ENCODE measurements at places on chromosomes 11 and 22.

DNA sequence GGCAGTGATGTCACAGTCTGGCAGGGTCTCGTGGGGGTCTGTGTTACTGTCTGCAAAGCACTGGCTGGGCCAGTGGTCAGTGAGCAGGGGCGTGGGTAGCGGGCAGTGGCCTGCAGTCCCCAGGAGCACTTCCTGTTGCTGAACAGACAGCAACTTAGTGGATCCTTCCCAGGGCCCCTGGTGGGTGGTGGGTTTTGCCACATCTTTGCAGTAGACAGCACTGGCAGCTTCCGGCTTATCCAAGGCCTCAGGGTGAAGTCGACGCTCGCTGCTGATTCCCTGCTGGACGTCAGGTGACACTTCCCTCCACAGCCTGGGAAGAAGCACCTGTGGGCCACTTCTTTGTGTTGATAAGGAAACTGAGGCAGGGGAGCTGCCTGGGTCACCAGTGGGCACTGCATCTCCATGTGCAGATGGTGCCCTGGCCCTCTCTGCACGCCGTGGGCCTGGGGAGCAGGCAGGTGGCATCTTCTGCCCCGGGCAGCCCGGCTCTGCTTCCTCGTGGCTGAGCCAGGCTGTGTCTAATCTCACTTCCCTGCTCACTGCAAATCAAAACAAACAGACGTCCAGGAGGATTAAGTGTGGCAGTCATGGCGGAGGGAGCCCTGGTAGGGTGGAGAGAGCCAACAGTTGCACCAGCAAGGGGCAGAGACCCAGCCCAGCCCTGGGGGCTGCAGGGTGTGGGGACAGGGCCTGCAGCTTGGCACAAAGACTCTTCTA lies 79.8 kb downstream of the KCNQ1 start:
- no peak for DNase-seq

DNA sequence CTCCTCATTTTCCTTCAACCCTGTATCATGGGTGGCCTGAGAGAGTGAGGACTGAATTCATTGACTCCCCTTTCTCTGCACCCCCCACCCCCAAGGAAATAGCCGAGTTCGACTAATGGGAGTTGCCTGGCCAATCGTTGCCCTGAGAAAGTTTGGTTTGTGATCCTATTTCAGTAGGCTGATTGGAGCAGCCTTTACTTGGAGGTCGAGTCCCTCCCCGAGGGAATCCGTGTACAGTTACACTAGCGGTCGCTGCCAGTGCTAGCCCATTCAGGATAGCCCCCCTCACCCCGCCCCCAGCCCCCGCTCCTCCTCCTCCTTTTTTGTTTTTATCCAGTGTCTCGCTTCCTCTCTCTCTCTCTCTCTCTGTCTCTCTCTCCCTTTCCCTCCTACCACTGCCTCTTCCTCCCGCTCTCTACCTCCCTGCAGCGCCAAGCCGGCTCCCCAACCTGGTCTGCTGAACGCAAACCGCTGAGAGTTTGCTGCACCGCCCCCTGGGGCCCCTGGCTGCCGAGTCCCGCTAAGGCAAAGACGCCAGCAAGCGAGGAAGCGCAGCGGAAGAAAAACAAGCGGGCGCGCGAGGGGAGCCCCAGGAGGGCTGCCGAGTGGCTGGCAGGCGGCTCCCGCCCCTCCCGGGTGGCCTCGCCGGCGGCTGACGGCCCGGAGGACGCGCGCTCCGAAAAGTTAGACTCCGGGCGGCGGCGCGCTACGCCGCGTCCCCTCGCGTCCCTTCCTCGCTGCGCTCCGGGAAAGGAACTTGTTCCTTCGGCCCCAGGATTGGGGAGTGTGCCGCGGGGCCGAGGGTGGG lies at the start of gene GRAMD1B:
Gene GRAMD1B, plus strand, starts transcription at position 357 of the 808 bp plus-strand sequence. CDS start 524 bp downstream, outside the sequence.
- DNase-seq = peak; percentile 11

DNA sequence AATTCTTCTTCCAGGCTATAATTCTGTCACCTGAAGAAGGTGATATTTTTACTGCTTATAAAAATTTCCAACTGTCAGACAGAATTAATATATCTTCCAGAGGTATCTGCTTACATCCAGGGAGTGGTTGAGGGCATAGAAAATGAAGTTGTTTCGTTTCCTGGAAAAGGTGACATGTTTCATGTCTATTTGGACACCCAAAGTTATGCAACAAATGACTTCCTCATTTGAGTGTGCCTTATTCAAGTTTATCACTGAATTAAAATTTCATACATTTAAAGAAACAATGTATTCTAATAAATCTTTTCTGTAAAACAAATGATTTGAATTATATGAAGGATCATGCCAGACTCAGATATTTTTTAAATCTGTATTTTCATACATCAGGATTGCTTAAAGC lies 8.5 kb upstream of the GRAMD1B start:
- DNase-seq = no peak

DNA sequence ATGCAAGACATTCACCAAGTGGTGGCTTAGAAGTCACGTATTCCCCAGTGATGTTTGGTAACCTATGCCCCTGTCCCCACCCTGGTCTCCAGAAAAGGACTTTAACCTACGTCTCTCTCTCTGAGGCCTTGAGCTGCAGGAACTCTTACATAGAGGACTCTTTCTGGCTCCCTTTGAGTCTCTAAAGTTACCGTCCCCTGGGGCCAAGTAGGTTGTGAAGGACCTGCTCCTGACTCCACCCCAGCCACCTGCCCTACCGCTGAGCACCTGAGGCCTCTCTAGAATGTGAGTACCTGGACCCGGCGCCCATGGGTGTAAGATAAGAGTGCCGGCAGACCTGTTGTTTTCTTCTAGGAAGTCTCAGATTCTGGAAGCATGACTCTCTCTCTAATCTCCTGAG lies 95.4 kb downstream of the TIMP3 start:
- DNase-seq = no peak

GRCh38 chr22:42754658-42755057 lies 34.0 kb upstream of the A4GALT start:
- DNase-seq = no peak

DNA sequence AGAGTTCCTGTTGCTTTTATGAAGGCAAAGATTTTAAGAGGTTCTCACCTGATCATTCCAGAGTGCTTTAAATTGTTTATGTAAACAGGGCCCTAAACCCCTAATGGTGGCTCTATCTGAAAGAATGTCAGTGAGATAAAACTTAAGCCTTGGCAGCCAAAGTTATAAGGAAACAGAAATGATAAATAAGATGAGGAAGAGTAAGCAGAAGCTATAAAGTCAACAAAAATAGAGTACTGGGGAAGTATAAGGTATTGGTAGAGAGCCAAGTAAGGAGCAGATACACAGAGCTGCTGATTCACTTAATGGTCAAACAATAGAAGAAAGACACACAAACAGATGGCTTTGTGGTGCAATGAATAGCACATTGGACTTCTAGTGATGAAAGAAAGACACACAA lies 37.9 kb downstream of the TMPRSS5 start:
- no peak for DNase-seq

GRCh38 chr11:75269367-75269660 lies 28.7 kb downstream of the TPBGL start:
- DNase-seq = no peak

GRCh38 chr11:37710031-37710430 lies 1112.0 kb upstream of the RAG2 start:
- DNase-seq = peak; percentile 1

- DNase-seq = no peak
These were observed 159.2 kb downstream of the MSANTD4 start for GRCh38 chr11:105862736-105863367.

DNA sequence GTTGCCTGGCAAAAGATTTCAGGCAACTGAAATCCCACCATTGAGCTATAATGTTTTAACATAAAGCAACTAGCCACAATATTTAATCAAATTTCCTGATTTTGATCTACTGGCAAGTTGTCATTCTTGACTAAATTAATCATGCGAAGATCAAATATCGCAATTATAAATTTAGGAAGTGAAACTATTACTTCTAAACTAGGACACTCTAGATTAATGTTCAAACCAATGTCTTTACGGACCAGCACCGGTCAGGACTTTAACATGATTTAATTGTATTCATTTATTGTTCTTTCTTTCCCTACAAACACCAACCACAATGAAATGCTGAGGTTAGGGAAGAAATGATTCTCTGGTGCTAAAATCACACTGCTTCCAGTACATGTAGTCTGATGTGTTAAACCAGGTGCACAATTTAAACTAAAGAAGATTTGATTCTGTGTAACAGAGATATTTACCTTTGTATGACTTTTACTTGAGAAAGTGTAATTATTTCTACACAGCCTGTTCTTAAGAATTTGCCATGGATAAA lies 14.9 kb downstream of the GAS2 start:
- no peak for DNase-seq

GRCh38 chr11:93732237-93732892 lies 8.9 kb downstream of the TAF1D start:
- DNase-seq = no peak

- DNase-seq = no peak
These were observed 6.7 kb downstream of the SMTN start for GRCh38 chr22:31087744-31088215.

DNA sequence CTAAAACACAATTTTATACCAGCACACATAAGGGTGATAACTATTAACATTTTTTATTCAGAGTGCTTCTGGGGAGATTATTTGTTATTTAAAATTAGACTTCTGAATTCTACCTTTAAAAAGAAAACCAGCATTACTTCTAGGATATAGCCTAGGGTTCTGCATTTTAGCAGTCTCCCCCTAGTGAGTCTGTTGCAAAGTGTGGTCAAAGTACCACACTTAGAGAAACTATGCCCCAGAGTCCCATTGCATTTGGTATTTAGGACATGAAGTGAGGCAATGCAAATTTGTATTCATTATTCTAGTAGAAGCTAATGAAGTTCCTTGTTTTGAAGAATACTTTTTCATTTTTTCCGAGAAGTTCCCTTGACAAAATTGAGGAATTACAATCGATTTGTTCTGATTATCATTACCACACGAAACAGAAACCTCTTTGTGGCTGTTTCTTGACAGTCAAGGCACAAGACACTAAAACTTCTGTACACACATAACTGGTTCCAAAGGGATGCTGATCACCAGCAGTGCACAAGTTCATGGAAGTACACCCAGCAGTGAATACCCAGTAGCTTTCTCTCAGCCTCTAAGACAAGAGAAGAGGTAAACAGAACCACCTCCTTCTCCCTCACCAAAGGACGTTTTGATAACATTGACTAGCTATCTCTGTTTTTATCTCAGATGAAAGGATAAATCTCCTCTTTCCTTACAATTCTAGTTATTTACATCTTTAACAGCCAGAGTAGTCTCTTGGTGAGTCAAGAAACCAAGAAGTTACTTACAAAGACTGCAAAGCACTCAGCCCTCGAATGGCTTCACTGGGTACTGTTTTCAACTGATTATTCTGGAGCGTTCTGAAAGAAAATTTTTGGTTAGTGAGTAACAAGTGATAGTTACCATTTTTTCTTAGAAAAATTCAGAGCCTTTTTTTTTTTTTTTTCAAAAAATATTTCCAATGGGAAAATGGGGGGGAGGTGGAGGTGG lies 27.6 kb upstream of the CCDC34 start:
- no peak for DNase-seq

DNA sequence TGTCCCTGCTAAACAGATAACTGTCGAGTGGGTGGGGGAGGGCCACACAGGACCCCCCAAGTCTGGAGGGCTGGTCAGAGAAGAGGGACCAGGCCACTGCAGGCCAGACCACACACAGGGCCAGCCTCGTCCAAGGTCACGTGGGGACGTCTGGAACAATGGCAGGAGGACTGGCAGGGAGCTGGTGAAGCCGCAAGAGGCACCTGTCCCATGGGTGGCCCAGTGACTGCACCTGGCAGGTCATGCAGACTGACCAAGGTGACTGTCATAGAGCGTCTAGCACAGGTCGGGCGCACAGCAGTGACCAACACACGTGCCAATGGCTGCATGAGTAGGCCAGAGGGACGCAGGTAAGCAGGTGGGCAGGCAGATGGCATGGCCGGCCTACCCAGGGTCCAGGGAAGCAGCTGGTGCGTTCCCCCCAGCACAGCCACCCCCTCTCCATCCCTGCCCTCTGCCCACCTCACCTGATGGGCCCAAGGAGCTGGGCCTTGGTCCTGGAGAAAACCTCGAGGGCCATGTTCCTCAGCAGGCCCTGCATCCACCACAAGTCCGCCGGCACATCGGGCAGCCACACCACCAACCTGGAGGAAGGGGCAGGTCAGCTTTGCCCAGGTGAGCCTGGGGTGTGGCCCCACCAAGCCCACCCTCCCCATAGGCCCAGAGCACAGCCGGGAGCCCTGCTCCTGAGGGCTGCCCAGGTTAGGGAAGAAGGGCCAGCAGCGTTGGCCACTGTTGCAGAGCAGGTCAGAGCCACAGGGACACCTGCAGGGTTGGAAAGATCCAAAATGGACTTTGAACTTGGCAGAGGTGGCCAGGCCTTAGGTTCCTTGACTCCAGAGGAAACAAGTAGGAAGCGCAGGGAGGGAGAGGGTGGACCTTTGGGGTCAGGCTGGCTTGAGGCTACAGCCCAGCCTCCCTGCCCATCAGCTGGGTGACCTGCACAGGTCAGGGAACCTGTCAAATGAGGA lies 10.4 kb downstream of the PNPLA5 start:
- no peak for DNase-seq

DNA sequence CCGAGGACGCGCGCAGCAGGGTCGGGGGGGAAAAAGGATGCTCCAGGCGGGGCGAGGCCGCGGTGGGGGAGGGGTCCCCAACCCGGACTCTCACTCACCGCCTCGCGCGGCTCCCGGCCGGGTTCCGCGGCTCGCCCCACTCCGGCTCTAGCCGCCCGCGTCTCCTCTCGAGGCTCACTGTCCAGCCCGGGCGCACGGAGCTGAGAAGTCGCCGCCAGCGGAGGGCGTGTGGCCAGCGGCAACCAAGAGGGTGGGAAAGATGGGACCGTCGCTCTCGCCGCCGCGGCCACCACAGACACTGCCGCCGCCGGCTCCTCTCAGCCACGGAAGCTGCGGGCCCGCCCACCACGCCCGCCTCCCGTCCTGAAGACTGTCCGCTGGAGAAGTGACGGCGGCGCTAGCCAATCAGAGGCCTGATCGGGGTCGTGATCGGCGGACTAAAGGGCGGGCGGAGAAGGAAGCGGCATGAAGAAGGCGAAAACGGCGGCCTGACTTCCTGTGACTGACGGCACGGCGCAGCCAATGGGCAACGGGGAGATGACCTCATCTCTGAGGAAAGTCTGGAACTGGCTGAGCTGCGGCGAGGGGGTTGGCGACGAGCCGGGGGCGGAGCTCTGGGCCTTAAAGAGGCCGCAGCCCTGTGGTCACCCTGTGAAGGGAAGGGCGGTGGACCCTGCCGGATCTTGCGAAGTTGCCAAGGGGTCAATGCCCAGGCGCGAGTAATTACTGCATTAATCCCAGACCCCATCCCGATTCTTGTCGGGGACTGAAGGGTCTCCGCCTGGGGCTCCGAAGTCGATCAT lies at the start of gene MRTFA:
Gene MRTFA, minus strand, starts transcription at position 340 of the 803 bp plus-strand sequence.
- DNase-seq = peak; percentile 99

- DNase-seq = no peak
These were observed 2.2 kb downstream of the TMEM132A start for GRCh38 chr11:60926500-60926899.
